ENCODE measurements at places on chromosomes 6 and 20. TPM values are rescaled to one million over a fixed set of nuclear protein-coding genes. Genes with fewer than 3 reads are reported as not detected.

- no peak for DNase-seq
Observed at GRCh38 chr6:140623498-140623897, 1249.0 kb upstream of the CITED2 start.

DNA sequence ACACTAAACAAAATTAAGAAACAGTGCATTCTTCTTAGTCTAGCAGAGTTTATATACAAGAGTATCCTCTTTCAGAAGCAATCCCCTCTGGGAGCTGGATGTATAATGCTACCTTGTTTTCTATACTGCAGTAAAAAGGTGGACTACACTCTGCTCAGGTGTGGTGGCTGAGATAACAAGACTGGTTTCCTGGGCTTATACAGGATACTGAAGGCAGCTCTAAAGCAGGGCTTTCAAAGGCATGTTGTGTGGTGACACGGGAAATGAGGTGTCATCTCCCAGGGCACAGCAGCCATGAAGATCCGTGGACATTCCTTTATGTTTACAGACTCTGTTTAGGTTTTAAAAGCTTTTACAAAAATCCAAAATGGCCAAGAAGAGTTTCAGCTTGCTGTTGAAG lies 136.7 kb downstream of the MAP3K4 start:
- no peak for DNase-seq

DNA sequence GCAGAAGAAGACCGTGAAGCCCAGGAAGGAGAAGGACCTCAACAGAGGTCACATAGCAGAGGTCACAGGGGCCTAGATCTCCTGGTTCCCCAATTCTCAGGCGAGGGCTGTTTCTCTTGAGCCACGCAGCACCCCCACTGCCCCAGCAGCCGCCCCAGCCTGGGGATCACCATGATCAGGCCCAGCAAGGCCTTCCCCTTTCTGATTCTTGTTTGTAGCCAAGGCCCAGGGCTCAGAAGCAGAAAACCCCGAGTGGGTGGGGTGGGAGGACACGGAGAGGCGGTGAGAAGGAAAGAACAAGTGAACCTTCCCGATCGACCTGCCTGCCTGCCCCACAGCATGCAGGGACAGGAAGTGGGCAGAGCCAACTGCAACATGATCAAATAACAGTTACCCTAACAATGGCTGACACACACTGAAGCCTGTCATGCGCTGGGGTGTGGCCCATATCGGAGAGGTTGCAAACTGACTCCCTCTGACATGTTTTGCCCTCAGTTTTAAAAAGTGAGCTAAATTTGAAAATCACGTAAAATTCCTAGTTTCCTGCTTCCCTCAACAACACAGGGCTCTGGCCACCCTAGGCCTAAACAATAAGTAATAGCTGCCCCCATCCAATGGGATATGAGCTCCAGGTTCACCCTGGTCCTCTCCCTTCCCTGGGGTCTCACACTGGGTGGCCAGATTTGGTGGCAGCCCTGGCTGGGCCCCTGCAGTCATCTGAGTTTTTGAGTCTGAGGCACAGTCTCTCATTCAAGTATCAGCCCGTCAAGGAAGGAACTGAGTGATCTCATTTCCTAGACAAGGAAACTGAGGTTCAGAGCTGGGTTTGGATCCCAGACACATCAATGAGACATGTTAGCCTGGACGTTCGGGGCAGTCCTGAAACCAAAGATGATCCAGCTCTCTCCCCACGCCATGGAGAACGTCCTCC lies 6.5 kb downstream of the PEDS1 start:
- peak; percentile 62 for DNase-seq

- no peak for DNase-seq
Observed at GRCh38 chr6:56497240-56497639, 145.4 kb downstream of the DST start.

GRCh38 chr6:133788556-133788955 lies 100.4 kb upstream of the TCF21 start:
- DNase-seq, result no peak

- no peak for DNase-seq
Observed at GRCh38 chr6:90079560-90080490, 185.6 kb downstream of the GJA10 start.

GRCh38 chr20:3092611-3093379 lies 8.3 kb upstream of the AVP start:
- no peak for DNase-seq

- DNase-seq, result no peak
Observed at GRCh38 chr20:23243791-23244155, 106.8 kb upstream of the NXT1 start.

- DNase-seq, result no peak
Observed at GRCh38 chr20:50193199-50193835, 2.7 kb downstream of the CEBPB start.

DNA sequence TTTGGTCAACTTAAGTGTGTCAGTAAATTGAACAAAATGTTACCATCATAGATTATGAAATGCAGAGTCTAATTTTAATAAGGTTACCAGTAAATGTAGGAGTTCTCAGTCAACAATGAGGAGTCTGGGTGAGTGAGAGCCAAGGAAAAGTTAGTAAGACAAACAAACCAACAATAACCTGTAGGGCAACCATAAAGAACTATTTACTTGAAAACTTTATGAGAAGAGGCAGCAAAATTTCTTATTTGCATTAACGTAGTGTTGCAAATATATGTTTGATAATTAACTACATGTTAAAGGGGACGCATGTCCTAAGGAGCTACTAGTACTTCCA lies 131.1 kb upstream of the SOX4 start:
- DNase-seq, result no peak

GRCh38 chr6:125574604-125575003 lies 174.8 kb upstream of the HEY2 start:
- no peak for DNase-seq

DNA sequence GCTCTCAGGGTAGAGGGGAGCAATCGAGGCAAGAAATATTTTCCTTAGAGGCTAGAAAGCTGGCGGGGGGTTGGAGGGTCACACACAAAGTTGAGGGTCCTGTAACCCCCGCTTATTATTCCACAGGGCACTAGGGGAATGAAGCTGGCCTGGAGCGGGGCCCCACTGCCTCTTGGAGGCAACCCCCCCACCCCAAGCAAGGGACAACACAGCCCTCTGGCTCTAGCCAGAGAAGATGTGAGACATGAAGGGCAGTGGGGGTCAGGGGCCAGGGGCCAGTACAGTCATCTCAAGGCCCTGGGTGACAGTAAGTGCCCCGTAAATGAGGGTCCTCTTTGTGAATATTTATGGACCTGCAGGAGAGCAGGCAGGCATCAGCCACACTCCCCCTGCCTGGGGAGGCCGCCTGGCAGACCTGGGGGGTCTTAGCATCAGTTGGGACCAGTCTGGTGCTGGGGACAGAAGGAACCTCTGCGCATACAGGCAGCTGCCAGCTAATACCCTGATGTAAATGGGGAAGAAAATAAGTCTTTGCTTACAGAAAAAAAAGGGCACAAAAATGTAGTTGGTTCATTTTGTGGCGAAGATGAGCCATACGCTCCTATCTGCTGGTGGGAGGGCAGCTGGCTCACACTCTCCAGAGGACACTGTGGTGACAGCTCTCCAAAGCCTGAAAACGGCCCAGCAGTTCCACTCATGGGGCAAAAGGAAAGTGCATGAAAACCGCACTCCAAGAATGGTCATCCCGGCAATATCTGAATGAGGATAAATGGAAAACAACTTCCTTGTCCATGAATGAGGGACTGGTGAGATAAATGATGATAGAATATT lies 21.9 kb downstream of the SPATA2 start:
- DNase-seq, result no peak

GRCh38 chr6:28212510-28213212 lies 12.4 kb upstream of the ZSCAN9 start:
- DNase-seq, result no peak

- DNase-seq, result no peak
Observed at GRCh38 chr6:147000545-147001488, 203.4 kb upstream of the STXBP5 start.

GRCh38 chr6:116456927-116457326 lies 4.2 kb upstream of the CALHM6 start:
- no peak for DNase-seq

DNA sequence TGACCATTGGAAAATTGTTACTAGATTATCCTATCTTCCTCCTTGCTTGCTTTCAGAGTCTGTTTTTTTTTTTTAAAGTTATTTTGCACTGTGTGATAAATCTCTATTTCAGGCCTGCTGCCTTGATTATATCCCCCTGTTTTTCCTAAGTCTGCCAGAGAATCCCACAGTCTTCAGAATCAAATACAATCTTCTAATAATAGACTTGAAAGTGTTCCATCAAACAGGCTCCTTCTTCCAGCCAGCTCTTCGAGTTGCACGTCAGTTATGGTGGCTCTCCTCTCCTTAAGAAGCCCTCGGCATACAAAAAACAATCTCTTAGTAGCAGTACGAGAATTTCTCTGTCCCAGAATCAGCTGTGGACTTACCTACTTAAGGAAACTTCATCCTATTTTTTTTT lies 92.9 kb upstream of the NOX3 start:
- no peak for DNase-seq

GRCh38 chr6:38673397-38674165 lies 29.4 kb downstream of the GLO1 start:
- no peak for DNase-seq

GRCh38 chr6:105431226-105431625 lies 28.3 kb upstream of the PREP start:
- no peak for DNase-seq

GRCh38 chr6:131103901-131104300 lies 31.4 kb upstream of the AKAP7 start:
- no peak for DNase-seq

- DNase-seq, result peak; percentile 42
Observed at GRCh38 chr6:160534050-160534696, 129.9 kb downstream of the LPA start.

GRCh38 chr6:67391955-67392354 lies 1243.1 kb upstream of the ADGRB3 start:
- no peak for DNase-seq

GRCh38 chr6:90222724-90223198 lies 73.9 kb downstream of the BACH2 start:
- DNase-seq, result no peak

DNA sequence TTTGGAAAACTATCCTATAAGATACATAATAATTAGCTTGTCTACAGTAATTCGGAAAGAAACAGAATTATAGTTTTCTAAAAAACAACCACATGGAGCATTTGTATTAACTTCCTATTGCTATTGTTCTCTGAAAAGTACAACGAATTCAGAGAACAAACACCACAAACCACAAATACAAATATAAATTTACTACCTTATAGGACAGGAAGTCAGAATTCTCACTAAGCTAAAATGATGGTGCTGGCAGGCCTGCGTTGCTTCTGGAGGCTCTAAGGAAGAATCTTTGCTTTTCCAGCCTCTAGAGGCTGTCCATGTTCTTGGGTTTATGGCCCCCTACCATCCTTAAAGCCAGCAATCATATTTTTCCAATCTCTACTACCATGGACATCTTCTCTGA lies 173.6 kb upstream of the TCF21 start:
- no peak for DNase-seq

DNA sequence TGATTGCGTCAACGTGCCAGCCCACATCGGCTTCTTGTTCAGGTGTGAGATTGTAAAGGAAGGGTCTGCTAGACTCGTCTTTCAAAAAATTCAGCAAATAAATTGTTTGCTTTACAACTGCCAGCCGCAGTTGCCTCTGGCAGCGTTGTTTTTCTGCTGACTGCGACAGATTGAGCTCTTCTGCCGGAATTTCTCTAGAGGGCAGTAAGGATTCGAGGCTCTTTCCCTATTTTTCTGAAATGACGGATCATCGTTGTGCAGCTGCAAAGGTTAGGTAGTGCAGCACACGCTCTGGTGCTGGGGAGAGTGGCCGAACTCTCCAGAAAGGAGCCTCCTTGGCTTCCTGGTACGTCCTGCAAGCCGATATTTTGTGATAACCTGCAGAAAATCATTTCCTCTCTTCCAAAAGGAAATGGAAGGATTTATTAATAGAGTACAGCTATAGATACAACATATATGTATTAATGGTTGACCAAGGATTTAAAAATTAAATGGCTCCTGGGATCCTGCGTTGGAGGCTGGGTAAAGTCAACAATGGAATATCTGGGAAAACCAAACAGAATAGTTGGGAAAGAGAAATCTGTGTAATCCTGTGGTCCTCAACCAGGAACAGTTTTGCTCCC lies 121.9 kb upstream of the ZFP64 start:
- no peak for DNase-seq

GRCh38 chr6:31115941-31116560 lies 1.5 kb downstream of the PSORS1C1 start:
- DNase-seq, result no peak

CYP21A2 gene
- 0.35 TPM for total RNA-seq

GINS1 gene
- total RNA-seq, result 0.80 TPM

FAM229B gene
- 0.50 TPM for total RNA-seq

LRFN2 gene
- 0.20 TPM for total RNA-seq

TEAD3 gene
- total RNA-seq, result not detected

TSPO2 gene
- total RNA-seq, result not detected

FAM162B gene
- not detected for total RNA-seq

TMEM170B gene
- total RNA-seq, result 1.3 TPM

PRSS35 gene
- 0.17 TPM for total RNA-seq

COQ3 gene
- total RNA-seq, result 1.0 TPM

UNC5CL gene
- total RNA-seq, result 4.9 TPM
